ENCODE measurements at places on chromosomes 2 and 18.

GRCh38 chr2:150630587-150631235, 143.2 kb upstream of the RND3 start:
- DNase-seq: no peak

GRCh38 chr2:187502467-187502866, 51.8 kb downstream of the TFPI start:
- no peak for DNase-seq

- no peak for DNase-seq
These were observed 35.0 kb downstream of the STAT4 start for GRCh38 chr2:191115804-191116203.

DNA sequence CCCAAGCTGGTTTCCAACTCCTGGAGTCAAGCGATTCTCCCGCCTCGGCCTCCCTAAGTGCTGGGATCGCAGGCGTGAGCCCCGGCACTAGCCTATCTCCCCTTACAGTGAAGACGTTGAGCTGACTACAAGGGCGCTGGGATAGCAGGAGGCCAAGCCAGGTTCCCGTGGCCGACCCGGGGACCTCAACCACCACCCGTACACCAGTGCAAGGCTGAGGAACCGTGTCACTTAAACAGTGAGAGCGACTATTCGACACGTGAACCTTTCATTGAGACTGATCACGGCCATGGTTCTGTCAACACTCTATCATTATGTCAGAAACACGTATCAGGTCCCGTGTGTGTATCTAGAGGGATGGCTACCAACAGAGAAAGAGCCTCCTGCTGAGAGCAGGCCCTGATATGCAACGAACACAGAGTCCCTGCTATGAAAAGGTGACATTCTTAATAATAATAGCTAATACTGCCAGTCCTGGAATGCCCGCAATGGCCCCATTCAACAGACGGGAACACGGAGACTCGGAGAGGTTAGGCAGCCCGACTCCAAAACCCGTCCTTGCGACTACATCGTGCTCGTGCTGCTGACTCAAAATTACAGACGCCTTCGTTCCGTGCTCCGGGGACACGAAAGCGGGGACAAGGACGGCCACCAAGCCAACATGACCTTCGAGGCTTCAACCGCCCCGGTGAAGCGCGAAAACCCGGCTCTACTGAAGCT, 833 bp downstream of the AFG3L2 start:
- no peak for DNase-seq

DNA sequence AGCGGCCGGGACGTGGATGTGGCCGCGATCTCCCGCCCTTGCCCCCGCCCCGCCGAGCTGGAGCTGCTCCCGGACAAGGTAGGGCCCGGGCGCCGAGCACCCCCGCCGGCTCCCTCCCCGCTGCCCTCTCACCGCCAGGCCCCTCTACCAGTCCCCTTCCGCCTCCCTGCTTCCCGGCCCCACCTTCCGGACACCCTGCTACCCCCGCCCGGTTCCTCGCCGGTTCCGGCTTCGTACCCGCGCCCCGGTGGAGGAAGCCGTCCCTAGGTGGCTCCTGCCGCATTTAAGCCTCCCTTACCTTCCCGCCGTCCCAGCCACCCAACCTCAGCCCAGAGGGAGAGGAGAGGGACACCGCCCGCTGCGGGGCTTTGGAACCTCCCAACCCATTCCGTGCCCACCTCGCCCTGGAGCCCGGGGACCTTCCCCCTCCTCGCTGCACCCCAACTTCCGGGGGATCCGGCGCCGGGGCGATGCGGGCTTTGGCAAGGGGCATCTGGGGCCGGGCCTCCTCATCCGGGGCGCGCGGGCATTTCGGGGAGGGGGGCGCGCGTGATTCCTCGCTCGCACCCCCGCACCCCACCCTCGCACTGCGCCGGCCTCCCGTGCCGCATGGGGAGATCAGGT, 475 bp downstream of the B3GNT2 start:
- no peak for DNase-seq

Data from NCI-H1092 (cell line).